ENCODE measurements at places on chromosomes 16 and 17.
A peak's percentile ranks its signal among the peaks of the same experiment; 100 is the strongest.

DNA sequence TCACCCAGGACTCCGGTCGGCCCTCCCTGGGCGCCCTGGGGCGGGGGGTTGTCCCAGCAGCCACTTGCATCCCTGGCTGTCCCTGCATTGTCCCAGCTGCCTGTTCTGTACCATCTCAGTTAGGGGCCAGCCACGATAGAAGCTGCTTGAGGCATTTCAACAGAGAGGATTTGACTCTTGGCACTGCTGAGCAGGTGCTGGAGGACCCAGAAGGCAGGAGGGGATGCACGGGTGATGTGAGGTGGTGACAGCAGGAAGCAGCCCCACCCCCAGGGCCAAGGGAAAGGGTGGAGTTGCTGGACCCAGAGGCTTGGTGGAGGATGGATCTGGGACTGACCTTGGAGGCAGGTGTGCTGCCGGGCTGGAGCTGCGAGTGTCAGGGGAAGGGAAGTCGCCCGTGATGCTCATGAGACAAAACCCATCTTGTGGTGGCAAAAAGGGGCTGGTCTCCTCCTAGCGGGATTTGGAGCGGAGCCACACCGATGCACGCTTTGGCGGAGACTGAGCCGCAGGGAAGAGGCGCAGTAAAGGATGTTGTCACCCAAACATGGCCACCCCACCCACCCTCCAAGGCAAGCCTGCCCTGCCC, 188.0 kb upstream of the GSE1 start:
- peak; percentile 68 for DNase-seq

- DNase-seq = no peak
Observed at GRCh38 chr17:78304549-78305037, 55.3 kb downstream of the SOCS3 start.

- DNase-seq = no peak
Observed at GRCh38 chr16:67490335-67491096, 7.2 kb upstream of the AGRP start.

DNA sequence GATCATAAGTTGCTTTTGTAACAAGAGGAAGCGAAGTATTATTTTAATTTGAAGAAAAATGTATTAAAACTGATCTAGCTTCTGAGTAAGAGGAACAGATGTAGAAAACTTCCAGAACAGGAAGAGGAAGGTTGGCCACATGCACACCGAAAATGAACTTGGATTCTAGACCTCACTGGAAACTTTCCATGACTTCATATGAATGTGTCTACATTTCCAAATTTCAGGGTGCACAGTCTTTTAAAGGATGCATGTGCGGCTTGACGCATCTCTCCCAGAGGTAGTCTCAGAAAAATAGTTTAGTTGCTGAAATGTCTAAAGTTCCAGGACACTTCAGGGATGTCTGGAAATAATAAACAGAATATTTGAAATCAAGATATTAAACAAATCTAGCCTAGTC, 275.1 kb upstream of the MYOCD start:
- no peak for DNase-seq

DNA sequence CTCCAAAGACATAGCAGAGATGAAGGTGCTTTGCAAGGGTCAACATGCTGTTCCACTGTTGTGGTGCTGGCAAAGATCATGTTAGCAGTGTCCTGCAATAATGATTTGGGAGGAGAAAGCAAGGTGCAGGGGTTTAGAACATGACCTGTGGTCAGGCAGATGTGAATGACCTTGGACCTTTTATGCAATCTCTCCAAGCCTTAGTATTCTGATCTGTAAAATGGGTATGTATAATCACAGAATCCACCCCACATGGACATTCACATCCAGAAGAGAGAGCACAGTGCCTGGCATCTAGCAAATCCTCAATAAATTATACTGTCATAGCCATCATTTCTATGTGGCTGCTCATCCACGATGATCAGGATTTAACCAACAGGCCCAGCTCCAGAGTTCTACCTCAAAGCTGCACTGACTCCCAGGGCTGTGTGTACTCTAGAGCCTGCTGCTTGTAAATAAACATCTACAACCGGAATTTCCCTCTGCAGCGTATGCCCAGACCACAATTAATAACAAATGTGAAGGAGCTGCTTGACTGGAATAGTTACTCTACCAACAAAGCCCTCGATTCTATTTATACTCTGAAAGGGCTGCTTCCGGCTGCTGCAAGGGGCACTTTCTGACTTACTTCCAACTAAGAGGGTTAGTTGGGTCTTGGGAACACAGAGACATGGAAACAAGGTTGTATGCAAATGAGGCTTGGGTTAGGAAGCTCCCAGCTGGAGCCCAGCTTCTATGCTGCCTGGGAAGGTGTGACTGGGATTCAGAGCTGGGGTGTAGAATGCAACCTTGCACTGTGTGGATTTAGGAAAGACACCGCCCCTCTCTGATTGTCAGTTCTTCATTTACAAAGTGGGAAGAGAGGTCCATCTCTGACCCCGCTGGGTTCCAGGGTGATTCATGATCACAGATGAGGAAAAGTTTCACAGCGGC, 265.2 kb downstream of the XYLT1 start:
- peak; percentile 14 for DNase-seq

- no peak for DNase-seq
Observed at GRCh38 chr17:1908699-1909309, 79.0 kb downstream of the RPA1 start.

DNA sequence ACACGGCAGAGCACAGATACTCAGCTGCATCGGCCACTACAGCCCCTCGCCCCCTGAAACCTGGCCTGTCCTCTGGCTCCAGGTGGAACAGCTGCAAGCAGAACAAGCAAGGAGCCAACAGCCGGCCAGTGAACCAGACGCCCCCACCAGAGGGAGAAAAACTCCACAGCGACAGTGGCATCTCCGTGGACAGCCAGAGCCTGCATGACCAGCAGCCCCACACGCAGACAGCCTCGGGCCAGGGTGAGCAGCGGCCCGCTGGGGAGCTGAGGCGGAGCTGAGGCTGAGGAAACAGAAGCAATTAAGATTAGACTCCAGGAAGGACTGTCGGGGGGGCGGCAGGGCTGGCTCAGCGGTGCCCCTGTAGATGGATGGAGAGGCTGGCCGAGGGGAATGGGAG, 16.7 kb downstream of the NGFR start:
- no peak for DNase-seq

DNA sequence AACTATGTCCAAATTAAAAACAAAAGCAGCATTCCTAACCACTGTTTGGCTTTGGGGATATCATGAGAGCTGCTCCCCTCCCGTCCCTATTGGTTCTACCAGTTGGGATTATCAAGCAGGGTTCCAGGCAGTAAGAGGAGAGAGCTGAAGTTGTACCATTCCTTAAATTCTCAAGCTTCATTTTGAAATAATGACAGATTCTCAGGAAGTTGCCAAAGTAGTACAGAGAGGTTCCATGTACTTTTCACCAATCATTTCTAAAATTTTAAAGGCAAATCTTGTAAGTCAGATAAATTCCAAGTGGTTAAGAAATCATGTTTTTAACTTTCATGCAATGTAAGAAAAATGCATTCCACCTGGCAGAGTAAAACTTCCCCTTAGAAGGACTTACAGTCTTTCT, 36.9 kb downstream of the TEX2 start:
- DNase-seq = no peak

DNA sequence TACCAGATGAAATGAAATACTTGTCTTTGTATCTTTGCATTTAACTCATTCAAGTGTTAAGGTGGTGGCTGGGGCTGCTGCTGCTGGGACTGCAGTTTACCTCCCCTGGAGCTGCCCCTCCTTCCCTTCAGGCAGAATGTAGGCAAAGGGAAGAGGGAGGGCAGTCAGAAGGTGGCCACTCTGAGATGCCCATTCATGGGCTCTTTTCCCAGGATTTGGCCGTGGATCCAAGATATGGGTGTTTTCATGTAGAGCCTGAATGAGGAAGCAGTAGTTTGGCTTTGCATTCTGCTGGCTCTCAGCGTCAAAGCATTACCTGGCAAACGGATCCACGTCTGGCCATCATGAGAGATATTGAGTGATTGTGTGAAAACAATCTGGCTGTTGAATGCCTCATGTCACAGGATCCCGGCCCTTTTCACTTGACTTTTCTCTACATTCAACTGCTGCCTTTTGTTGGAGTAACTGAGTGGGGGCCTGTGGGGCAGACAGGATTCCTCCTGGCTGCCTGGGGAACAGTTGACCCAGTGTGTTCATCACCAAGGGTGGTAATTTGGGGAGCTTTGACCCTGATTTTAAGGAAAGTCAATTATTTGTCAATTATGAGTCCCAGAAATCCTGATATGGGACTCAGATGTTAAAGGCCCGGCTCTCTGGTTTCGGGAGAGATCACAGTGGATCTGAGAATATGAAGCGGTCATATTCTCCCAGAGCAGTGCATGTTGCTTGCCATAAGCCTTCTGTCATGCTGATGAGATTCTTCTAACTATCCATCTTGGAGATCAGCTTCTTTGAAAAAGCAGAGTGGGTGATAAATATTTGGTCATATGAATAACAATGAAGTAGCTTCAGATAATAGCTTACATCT, 236.8 kb downstream of the IRX3 start:
- DNase-seq = no peak

DNA sequence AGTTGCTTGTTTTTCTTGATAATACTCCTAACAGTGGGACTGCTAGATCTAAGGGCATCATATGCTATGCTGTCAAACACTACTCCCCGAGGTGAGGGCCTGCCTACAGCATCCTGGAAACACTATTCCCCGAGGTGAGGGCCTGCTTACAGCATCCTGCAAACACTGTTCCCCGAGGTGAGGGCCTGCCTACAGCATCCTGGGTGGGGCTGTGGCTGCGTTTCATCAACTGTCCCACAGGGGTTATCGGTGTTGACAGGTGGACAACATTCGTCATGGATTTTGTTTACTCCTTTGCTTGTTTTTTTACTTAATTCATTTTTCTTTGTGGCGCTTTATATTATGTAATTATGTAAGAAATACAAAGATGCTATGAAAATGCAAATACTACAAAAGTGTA, 22.5 kb downstream of the NPRL3 start:
- DNase-seq = no peak
